ENCODE measurements at places on chromosomes 12 and 14. TPM values are rescaled to one million over a fixed set of nuclear protein-coding genes. Genes with fewer than 3 reads are reported as not detected.

Gene KRT73
- total RNA-seq: 0.09 TPM

Gene SLC39A5
- 0.35 TPM for total RNA-seq

Gene AMN1
- 12.3 TPM for total RNA-seq

Gene SCN8A
- total RNA-seq: 0.35 TPM

- no peak for DNase-seq
Observed at GRCh38 chr14:103543140-103543539, 14.1 kb downstream of the TRMT61A start.

GRCh38 chr14:69395929-69396328 lies 2.2 kb downstream of the ERH start:
- no peak for DNase-seq

DNA sequence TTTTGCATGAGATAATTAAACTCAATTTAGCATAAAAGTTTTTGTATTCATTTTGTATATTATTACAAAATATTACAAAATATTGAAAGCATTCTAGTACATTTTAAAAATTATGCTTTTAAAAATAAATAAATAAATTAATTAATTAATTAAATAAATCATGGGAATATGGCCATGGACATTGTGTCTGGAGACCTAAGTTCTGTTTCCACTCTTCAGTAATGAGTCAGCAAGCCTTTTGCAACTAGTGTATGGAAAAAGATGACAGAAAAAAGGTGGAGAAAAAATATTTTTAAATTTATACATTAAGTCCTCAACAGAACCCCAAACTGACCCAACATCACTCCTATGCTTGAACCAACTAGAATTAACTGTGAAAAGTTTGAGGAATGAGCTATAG lies 1187.5 kb upstream of the USP15 start:
- no peak for DNase-seq

DNA sequence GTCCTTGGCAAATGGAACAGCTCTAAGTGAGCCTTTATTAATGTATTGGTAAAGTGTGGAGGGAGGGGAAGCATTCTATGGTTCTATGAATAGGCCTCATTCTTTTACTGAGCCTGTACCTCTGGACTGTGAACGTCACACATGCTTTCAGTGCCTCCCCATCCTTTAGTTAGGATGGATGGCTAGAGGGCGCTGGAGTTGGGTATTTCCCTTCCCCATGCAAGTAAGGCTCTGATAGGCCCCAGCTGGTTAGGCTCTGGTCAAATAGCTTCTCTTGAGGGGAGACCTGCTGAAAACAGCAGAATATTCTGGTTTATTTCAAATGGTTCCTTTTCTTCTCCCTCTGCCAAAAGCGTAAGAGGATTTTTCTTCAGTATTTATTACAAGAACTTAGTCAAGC lies 860.9 kb upstream of the MDGA2 start:
- DNase-seq: no peak

DNA sequence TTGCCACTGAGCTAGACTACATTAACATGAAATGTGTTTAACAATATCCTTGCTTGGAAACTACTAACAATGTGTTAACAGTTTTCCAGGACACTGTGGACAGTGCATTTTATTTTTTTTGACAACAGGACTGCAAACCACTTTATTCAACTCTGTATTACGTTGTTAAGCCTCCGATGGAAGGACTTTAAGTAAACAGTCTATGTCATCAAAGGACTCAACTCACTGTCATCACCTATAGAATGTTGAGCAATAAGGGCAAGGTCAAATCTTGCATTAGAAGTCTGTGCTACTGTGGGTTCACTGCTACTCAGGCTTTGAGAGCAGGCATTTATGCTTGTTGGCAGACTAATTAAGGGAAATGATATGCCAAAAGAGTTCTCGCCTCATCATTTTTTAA lies 483.7 kb downstream of the FLRT2 start:
- DNase-seq: no peak

DNA sequence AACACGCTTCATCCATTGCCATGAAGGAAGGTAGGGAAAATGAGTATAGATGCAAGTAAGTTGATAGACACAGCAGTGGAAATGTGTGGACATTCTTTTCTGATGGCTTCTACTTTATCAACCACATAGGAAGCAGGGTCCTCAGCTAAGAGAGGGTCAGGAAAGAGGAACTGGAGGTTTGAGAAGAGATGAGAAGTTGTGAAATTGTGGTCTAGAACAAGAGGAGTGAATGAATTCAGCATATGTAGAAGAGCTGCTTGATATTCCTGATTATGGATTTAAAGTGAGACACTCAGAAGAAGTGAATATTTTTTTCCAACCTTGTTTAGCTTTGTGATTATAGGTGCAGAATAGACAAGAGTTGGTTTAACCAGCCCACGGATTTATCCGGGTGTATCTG lies 128.5 kb downstream of the SLC15A5 start:
- DNase-seq: no peak
